ENCODE measurements at places on chromosomes 16 and 17.
A peak's percentile ranks its signal among the peaks of the same experiment; 100 is the strongest.

GRCh38 chr16:75263291-75263962 lies 12.0 kb upstream of the BCAR1 start:
- peak overlapping the region; percentile 89 for H3K4me3 ChIP-seq
- peaks cover 3% of the 10 kb centered on the region for H3K36me3 ChIP-seq
- H3K27me3 ChIP-seq, result no peaks in the 10 kb centered on the region
- H3K27ac ChIP-seq, result peak overlapping the region; percentile 88
- peaks cover 66% of the 10 kb centered on the region for H3K4me1 ChIP-seq

DNA sequence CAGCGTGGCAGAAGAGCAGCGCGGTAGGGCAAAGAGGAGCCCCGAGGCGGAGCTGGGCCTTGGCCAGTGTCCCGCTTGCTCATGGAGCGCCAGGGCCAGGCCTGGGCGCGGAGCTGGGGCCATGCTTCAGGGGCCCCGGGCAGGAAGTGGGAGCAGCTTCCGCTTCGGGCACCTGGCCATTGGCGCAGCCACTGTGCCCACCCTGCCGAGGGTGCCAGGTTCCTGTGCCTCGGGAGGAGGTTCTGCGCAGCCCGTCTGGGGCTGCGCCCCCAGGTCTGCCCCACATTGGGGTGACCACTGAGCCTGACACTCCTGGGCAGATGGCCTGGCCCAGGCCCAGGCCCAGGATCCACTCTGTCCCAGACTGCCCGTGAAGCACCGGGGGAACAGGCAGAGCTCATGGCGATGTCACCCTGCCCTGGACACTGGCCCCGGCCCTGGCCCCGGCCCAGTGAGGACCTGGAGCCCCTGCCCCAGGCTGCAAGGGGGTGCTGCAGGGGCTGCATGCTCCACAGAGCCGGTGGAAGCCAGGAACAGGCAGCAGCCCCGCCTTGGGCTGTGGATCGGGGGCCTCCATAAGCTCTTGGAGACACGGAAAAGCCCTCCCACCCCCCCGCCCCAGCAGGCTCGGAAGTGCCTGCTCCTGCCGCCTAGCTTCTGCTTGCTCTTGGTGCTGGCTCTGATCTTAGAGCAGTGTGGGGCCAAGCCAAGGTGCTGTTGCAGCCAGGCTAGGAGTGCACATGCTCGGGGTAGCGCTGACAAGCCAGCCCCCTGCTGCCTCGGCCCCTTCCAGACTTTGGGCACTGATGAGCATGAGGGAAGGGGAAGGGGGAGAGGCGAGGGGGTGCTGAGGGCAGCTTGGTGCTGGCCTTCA lies 35.9 kb upstream of the FOXJ1 start:
- H3K4me1 ChIP-seq, result peaks cover 1% of the 10 kb centered on the region
- H3K27me3 ChIP-seq, result no peaks in the 10 kb centered on the region
- H3K36me3 ChIP-seq, result no peaks in the 10 kb centered on the region
- H3K4me3 ChIP-seq, result no peak overlapping the region
- DNase-seq, result no peak

- H3K27me3 ChIP-seq, result no peaks in the 10 kb centered on the region
- peaks cover 2% of the 10 kb centered on the region for H3K4me1 ChIP-seq
- H3K36me3 ChIP-seq, result no peaks in the 10 kb centered on the region
- no peak overlapping the region for H3K27ac ChIP-seq
Observed at GRCh38 chr16:79726902-79727301, 126.4 kb upstream of the MAF start.

DNA sequence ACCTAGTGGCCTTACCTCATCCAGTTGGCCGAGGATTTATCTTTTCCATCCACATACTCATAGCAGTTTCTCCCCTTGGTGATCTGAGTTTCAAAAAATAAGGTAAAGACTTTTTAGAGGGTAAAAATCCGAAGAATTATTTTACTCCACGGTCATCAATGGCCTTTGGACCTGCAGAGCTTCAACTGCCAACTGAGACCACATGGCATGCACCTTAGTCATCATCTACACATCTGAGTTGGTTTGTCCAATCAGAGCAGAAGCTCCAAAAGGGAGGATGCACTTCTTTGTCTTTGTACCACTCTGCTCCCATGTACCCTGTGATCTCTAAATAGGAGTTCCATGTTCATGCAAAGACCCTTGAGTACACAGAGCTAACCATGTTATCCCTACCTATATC lies 15.7 kb downstream of the PRDM7 start:
- H3K4me3 ChIP-seq, result no peak overlapping the region
- peaks cover 17% of the 10 kb centered on the region for H3K27me3 ChIP-seq
- H3K27ac ChIP-seq, result no peak overlapping the region
- no peak for DNase-seq
- H3K36me3 ChIP-seq, result no peaks in the 10 kb centered on the region
- H3K4me1 ChIP-seq, result peaks cover 3% of the 10 kb centered on the region

- H3K4me1 ChIP-seq, result no peaks in the 10 kb centered on the region
- H3K4me3 ChIP-seq, result no peak overlapping the region
- H3K36me3 ChIP-seq, result no peaks in the 10 kb centered on the region
- no peaks in the 10 kb centered on the region for H3K27me3 ChIP-seq
- DNase-seq, result no peak
Observed at GRCh38 chr16:20415541-20415940, 6.2 kb downstream of the ACSM5 start.

- no peak overlapping the region for H3K27ac ChIP-seq
- H3K27me3 ChIP-seq, result no peaks in the 10 kb centered on the region
- H3K36me3 ChIP-seq, result no peaks in the 10 kb centered on the region
- H3K4me3 ChIP-seq, result no peak overlapping the region
Observed at GRCh38 chr17:50493744-50494143, 14.5 kb upstream of the MYCBPAP start.

- no peaks in the 10 kb centered on the region for H3K27me3 ChIP-seq
- H3K36me3 ChIP-seq, result no peaks in the 10 kb centered on the region
- peaks cover 49% of the 10 kb centered on the region for H3K4me1 ChIP-seq
- DNase-seq, result peak; percentile 53
- H3K27ac ChIP-seq, result no peak overlapping the region
Observed at GRCh38 chr17:45129940-45130680, 2.2 kb downstream of the PLCD3 start.

DNA sequence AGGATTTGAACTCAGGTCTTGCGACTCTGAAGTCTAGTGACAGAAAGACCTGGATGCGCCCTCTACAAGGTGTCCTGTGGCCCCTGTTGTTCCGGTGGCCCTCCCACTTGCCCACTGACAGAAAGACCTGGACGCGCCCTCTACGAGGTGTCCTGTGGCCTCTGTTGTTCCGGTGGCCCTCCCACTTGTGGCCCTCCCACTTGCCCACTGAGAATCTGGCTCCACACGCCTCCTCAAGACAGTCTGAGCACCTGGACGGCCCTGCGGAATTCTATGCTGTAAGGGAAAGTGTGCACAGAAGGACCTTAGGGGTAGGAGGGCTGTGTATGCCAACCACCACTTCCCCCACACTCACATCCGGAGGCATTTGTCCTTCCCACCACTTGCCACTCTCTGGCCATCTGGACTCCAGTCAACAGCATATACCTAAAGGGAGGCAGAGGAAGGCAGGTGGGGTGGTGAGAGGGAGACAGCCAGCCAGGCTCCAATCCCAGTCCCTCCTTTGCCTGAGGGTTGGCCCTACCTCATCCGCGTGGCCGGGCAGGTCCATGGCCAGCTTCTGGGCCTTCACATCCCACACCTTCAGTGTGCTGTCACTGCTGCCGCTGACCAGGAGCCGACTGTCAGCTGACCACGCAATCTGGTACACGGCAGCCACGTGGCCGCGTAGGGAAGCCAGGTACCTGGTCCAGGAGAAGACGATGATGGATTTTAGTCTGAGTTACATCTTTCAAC lies 9.1 kb downstream of the NLE1 start:
- H3K4me3 ChIP-seq, result no peak overlapping the region
- H3K36me3 ChIP-seq, result peaks cover 74% of the 10 kb centered on the region
- no peak for DNase-seq
- H3K4me1 ChIP-seq, result no peaks in the 10 kb centered on the region
- no peak overlapping the region for H3K27ac ChIP-seq

DNA sequence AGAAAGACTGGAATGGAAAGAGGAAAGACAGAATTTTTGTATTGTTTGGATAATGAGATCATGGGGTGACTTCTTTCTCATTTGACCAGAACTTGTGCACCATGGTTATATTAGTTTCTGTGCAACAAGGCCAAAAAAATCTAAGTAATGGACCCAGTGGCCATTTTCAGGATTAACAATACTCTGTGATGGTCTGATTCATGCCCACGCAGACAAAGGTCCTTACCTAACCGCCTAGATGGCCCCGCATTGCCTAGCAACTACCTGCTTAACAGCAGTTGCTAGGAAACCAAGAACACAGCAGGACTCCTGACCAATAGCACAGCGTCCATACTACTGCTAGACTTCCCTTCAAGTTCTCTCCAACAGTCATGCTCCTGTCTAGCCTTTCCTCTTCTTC lies 22.4 kb downstream of the MIS12 start:
- peak; percentile 51 for DNase-seq
- no peak overlapping the region for H3K27ac ChIP-seq
- H3K36me3 ChIP-seq, result peaks cover 26% of the 10 kb centered on the region
- peaks cover 4% of the 10 kb centered on the region for H3K4me1 ChIP-seq
- no peak overlapping the region for H3K4me3 ChIP-seq

GRCh38 chr16:77736879-77737278 lies 14.6 kb downstream of the NUDT7 start:
- H3K27me3 ChIP-seq, result no peaks in the 10 kb centered on the region
- H3K27ac ChIP-seq, result no peak overlapping the region
- H3K4me3 ChIP-seq, result no peak overlapping the region
- H3K4me1 ChIP-seq, result no peaks in the 10 kb centered on the region

DNA sequence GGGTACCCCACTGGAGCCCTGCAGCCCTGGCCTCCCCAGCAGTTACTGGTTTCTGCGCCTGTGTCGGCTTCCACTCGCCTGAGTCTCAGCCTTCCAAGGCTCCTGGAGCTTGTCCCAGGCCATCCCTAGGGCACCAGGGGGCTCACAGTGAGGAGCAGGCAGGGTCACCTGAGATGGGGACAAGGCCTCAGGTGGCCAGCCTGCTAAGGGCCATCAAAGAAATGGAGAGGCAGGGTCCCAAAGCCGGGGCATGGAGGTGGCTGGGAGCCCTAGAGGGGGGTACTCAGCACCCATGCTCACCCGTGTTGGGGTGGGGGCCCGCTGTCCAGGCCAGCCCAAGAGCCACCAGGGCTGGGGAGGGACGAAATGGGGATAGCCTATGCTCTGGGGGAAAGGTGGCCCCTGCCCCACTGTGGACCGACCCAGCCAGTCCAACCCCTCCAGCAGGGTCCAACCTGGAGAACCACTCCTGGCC lies 1.3 kb downstream of the FASN start:
- peak overlapping the region; percentile 84 for H3K4me3 ChIP-seq
- peaks cover 33% of the 10 kb centered on the region for H3K36me3 ChIP-seq
- no peaks in the 10 kb centered on the region for H3K27me3 ChIP-seq
- peaks cover 46% of the 10 kb centered on the region for H3K4me1 ChIP-seq

GRCh38 chr17:72900654-72900971 lies 191.9 kb downstream of the SLC39A11 start:
- no peaks in the 10 kb centered on the region for H3K36me3 ChIP-seq
- H3K4me1 ChIP-seq, result no peaks in the 10 kb centered on the region
- H3K27ac ChIP-seq, result no peak overlapping the region
- no peak overlapping the region for H3K4me3 ChIP-seq
- DNase-seq, result no peak
- no peaks in the 10 kb centered on the region for H3K27me3 ChIP-seq

DNA sequence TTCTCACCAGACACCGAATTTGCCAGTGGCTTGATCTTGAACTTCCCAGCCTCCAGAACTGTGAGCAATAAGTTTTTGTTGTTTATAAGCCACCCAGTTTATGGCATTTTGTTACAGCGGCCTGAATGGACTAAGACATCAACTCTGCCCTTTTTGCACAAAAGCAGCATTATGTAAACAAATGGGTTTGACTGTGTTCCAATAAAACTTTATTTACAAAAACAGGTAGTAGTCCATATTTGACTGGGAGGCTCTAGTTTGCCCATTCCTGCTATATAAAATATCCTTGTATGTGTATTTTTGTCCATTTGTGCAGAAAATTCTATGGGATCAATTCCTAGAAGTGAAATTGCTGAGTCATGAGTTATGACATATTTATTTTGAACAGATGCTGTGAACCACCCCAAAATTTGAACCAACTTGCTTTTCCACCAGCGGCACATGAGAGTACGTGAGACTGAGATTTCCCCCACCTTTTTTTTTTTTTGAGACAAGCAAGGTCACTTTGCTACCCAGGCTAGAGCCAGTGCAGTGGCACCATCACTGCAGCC lies 21.3 kb upstream of the CLEC19A start:
- no peak overlapping the region for H3K27ac ChIP-seq
- no peaks in the 10 kb centered on the region for H3K4me1 ChIP-seq
- H3K27me3 ChIP-seq, result peaks cover 1% of the 10 kb centered on the region
- no peak overlapping the region for H3K4me3 ChIP-seq
- no peaks in the 10 kb centered on the region for H3K36me3 ChIP-seq

- DNase-seq, result no peak
- H3K4me3 ChIP-seq, result no peak overlapping the region
- no peak overlapping the region for H3K27ac ChIP-seq
Observed at GRCh38 chr17:49925921-49926320, 43.1 kb upstream of the DLX4 start.

DNA sequence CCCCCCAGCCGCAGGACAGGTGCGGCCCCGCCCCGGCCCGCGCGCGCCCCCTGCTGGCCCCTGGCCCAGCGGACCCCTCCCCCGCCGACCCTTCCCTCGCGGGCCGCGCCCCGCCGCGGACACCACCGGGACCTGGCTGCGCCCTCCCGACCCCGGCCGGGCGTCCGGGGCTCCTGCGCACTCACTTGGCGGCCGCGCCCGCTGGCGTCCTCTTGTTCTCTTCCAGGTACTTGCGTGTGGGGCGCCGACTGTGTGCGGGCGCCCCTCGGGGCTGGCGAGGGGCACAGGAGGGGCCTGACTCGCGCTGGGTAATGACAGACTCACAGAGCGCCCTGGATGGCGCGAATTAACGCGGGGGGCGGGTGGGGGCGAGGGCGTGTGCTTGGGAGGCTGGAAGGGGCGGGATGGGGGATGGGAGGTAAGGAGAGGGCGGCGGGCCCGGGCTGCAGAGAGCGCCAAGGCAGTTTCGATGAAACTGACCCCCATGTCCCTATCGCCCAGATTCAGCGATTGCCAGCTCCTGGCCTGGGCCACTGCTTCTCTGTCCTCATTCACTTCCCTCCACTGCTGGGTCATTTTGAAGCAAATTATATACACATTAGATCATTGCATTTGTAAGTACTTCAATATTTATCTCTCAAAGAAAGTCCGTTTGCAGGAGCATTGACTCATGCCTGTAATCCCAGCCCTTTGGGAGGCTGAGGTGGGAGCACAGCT lies 445 bp upstream of the DBNDD1 start:
- peak; percentile 81 for DNase-seq
- peak overlapping the region; percentile 69 for H3K4me3 ChIP-seq
- H3K4me1 ChIP-seq, result peaks cover 22% of the 10 kb centered on the region
- no peaks in the 10 kb centered on the region for H3K36me3 ChIP-seq
- peak overlapping the region; percentile 76 for H3K27ac ChIP-seq

- peaks cover 23% of the 10 kb centered on the region for H3K4me1 ChIP-seq
- H3K4me3 ChIP-seq, result no peak overlapping the region
- H3K27me3 ChIP-seq, result no peaks in the 10 kb centered on the region
- DNase-seq, result no peak
Observed at GRCh38 chr16:85473909-85474620, 139.1 kb upstream of the GSE1 start.

DNA sequence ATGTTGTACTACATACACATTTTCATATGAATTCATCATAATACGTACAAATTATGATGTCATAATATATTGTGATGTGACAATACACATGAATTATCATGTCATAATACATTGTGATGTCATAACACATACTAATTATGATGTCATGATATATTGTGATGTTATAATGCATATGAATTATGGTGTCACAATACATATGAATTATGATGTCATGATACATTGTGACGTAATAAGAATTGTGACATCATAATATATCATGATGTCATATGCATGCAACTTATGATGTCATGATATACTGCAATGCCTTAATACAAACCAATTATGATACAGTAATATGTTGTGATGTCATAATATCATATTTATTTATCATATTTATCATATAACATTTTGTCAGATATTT lies 2074.3 kb downstream of the TP53TG3F start:
- no peak overlapping the region for H3K27ac ChIP-seq
- H3K4me3 ChIP-seq, result no peak overlapping the region
- DNase-seq, result no peak
- no peaks in the 10 kb centered on the region for H3K4me1 ChIP-seq
- no peaks in the 10 kb centered on the region for H3K27me3 ChIP-seq
- no peaks in the 10 kb centered on the region for H3K36me3 ChIP-seq
